Glomerular endothelial cell (primary cell): ENCODE measurements at places on chromosomes 3 and 15.

DNA sequence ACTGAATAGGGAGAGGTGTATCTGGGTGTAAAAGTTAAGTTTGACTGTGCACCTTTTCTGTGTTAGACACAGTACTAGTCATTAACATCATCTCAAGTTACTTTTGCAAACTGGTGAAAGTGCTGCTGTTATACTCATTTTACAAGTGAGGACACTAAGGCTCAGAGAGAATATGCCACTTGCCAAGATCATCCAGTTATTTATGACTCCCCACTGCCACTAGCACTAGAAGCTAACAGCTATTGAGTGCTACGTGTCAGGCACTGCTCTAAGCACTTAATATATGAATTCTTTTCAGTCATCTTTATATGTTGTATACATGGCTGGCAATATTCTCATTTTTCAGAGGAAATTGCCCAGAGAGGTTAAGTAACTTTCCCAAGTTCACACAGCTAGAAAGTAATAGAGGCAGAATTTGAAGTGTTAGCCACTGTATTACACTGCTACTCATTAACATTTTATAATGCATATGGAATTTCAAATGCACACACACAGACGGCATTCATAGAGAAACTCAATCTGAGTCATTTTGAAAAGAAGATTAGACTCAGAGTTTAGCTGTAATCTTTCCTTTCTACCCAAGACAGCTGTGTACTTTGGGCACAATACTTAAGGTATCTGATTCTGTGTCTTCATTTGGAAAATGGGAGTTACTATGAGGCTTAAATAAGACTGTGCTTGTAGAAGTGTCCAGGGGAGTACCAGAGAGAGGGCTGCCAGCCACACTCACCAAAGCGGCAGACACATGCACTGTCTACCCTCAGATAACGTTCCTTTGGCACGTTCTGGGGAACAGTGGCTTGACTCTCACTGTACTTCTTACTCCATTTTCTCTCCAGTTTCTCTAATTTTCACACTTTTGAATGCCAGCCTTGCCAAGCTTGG, 1.3 kb upstream of the MASP1 start:
- DNase-seq: no peak

GRCh38 chr15:67173786-67174185, 80.7 kb downstream of the AAGAB start:
- DNase-seq: no peak

- no peak for DNase-seq
Observed at GRCh38 chr15:53580366-53580765, 179.1 kb downstream of the WDR72 start.

DNA sequence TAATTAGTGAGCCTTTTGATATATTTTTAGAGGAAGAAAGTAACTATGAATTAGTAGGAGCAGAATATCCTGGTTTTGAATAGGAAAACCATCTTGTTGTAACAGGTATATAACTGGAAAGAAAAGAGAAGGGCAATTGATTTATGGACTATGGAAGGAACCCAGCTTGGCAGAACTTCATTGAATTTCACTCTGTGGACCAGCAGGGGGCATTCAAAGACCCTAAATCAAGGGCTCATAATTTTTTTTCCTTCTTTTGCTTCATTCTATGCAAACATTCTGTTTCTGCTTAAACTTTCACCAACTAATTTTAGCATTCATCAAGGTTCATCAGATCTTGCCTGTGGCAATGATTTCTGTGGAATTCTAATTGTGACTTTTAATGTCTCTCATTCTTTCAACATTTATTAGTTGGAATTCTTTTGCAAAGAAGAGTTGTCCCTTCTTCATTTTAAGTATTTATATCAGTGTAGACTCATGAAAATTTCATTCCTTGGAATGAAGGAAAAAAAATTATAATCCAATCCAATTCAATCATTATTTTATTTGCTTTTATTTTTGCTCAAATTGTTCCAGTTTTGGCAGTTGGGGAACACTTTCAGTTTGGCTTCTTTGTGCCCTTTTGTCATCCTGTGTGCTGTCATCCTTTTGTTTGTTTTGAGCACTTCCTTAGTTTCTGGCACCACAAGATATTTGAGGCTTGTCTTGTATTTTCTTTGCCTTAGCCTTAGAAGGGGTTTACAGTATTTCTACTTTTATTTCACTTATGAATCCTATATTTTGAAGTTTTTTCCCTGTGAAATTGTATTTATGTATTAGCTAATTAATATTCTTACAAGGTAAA, 30.4 kb downstream of the NXPE3 start:
- peak; percentile 44 for DNase-seq

GRCh38 chr15:40389824-40390595, 7.5 kb downstream of the KNSTRN start:
- no peak for DNase-seq

DNA sequence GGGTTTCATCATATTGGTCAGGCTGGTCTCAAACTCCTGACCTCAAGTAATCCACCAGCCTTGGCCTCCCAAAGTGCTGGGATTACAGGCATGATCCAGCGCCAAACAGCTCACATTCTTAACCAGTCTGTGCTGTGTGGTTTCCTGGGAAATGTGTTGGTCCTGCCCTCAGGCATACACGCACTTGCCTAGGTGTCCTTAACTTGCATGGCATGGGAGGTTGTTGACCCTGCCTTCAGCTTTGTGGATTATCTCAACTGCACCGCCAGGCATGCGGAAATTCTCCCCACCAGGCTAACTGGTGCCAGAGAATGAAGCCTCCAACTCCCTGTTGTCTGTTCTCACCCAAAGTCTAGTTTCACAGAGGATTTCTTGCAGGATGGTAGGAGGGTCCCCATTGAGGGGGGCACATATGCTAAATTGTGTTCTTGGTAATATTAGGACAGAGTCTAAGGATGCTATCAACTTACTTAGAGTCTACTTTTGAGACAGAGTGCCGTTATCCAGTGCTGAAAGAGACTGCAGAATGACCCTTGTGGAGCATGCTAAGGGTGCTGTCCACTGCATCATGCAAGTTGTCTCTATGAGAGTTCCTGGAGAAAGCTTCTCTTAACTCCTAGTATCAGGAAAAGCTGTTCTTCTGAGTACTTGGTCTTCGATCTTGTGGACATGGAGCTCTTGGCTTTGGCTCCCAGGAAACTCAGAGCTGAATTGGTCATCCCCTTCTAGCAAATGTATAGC, 61.6 kb upstream of the EIF1B start:
- no peak for DNase-seq
